Germinal center (tissue), 1 donor: ENCODE measurements at places on chromosomes 1 and 21.

DNA sequence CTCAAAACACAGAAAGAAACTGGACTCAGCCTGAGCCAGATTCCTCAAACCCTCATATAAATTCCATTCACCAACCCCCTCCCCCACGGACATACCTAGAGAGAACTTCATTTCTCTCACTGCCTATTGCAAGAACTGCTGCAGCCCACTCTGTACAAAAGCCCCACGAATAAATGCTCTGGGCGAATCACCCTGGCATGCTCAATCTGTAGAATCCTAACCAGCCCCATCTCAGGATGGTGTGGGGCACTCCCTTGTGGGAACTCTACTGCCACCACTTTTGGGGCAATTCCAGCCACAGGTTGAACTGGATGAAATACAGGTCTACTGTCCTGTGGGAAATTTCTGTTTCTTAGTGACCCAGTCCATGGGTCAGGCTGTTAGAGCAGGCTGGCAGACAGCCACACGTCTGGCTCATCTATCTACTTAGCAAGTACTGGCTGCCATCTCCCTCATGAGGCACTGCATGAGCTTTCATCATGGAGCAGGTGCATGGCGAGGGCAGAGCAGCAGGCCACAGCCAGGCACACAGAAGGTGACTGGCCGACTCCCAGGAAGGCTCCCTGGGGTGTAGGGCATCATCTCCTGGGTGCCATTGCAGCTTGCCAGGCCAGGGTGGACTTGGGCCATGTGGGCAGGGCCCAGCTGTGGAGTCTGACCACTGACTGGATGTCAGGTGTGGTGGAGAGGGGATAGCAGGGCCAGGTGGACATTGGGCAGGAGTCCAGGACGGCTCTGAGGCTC, 1.6 kb upstream of the C1orf35 start:
- DNase-seq = no peak

GRCh38 chr21:26137379-26138060, 33.0 kb downstream of the APP start:
- DNase-seq = no peak

GRCh38 chr1:44390277-44390676, 14.8 kb upstream of the RNF220 start:
- no peak for DNase-seq

- no peak for DNase-seq
Measured at GRCh38 chr1:54834007-54834541, 33.0 kb upstream of the TTC22 start.

DNA sequence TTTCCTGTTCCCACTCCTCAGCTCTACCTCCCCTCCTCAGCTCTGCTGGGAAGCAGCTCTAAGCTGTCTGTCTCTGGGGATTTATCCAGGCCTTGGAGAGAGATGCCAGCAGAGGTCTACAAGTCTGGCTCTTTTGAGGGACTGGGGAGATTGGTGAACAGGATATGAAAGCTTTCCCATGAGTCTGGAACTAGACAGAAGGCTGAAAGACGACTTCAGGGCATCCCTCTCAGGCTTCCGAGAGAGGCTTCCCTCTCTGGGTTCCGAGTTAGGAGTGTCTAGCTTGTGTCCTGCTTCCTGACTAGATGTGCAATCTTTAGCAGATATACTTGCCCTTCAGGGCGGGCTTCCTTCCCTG, 733 bp downstream of the TMEM35B start:
- DNase-seq = no peak

DNA sequence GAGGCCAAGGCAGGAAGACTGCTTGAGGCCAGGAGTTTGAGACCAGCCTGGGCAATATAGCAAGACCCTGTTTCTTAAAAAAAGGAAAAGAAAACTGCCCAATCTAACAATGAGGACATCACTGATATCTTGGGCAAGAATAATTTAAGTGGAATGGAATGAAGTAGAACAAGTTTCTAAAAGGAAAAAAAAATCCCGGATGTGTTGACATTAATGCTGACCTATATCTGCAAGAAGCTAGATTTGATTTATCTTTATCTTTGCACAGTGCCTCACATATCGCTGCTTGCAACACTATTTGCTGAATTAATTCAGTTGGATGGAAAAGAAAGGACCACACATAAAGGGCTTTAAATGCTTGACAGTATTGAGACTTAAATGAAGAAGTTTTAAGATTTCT, 27.8 kb downstream of the DIPK1A start:
- no peak for DNase-seq

- no peak for DNase-seq
Measured at GRCh38 chr1:22864886-22865285, 107.8 kb downstream of the LACTBL1 start.

GRCh38 chr1:31218705-31219104, 21.0 kb downstream of the NKAIN1 start:
- no peak for DNase-seq

- no peak for DNase-seq
Measured at GRCh38 chr1:212450331-212450881, 17.7 kb downstream of the NENF start.

GRCh38 chr1:231665101-231665500, 38.5 kb downstream of the DISC1 start:
- DNase-seq = no peak

DNA sequence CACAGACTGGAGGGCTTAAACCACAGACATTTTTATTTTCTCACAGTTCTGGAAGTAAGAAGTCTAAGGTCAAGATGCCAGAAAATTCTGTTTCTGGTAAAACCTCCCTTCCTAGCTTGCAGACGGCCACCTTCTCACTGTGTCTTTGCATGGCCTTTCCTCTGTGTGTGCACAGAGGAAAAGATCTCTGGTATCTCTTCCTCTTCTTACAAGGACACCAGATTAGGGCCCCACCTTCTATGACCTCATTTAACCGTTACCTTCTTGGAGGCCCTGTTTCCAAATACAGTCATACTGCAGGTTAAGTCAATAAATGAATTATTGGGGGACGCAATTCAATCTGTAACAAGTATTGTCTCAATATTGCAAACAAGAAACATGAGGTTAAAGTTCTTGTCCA, 63.0 kb upstream of the PRDX6 start:
- DNase-seq = no peak

DNA sequence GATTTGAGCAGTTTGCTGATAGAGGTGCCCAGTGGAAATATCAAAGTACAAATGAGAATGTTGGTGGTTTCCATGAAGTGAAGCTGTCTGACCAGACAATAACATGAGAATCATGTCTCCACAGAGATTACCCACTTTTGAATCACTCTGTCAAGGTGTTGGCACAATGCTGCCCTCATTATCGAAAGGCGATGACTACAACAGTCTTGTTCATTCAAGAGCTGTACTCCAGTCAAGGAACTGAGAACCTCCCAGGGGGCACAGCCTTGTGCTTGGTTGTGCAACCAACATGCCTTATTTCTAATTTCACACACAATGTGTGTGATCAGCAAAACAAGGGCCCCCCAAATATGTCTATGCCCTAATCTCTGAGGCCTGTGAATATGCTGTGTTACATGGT, 35.7 kb downstream of the ETS2 start:
- no peak for DNase-seq

- no peak for DNase-seq
Measured at GRCh38 chr21:31660259-31660565, 719 bp downstream of the SOD1 start.

DNA sequence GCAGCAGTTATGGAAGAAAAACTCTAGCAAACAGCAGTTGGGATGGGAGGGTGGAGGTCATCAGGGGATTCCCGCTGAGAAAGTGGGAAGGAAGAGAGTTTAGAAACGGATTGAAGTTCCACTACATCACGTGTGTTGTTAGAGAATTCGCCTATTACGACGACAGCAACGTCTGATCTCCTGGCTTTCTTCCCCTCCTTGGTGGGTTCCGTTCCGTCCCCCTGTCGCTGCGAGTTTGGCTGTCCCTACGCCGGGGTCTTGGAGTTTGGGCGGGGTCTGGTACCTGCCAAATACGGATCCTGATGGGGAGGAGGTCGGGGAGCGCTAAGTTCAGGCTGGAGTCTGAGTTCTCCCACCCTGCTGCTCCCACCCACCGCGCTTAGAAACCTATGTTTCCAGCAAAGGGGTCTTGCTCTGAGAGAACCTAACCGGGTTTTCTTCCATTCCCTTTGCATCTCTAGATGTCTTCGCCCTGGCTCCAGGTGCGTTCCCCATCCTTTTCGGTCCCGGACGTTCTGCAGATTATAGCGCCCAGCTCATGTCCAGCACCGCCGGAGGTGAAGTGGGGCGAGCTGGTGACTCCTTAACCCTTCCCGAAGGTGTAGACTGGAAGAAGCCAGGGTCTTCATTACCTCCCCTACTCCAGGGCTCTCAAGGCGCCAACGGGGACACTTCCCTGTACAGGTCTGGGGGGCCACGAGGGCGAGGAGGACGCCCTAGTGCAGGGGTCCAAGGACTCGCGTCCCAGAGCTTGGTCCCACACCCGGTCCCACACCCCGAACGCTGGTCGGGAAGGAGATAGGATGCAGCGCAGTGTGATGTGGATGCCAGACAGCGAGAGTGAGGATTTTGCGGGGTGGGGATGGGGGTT, 641 bp upstream of the KCNK2 start:
- DNase-seq = no peak

DNA sequence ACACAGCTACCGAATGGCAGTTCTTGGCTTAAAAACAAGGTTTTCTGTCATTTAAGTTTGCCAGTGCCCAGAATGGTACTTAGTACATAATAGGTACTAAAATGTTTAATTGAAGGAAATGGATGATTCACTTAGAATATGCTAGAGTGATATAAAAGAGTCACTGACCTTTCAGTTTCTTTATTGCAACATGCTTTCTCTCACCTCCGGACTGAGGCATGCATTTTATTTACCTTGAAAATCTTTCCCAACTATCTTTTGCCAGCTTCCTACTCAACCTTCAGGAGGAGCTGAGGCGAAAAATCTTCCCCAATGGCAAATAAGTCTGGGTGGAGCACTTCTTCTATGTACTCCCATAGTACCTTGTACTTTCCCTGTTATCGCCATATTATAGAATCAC, 244.9 kb downstream of the ZNF648 start:
- DNase-seq = no peak

DNA sequence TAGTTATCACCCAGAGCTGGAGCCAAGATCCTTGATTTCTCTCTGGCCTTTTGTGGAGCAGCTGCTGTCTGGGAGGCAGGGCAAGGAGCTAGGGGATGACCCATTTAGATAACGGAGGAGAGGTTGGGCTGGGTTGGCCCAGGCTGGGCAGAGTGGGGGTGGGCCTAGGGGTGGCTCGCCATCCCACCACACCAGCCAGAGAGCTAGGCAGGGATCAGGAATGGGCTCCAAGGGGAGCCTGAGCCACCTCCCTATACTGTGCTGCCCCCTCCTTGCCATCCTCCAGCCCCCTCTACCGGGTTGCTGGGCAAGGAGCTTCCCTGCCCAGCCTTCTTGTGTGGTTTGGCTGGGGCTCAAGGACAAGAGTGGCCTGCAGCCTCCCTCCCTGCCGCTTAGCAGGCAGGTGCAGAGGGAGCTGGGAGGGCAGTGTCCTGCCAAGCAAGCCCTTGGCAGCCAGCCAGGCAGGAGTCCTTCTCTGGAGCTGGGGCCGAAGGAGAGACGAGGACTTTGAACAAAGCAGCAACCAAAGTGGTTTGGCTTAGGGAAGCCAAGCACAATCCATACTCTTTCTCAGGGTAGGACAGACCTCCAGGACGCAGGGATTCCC, 4.1 kb downstream of the NUAK2 start:
- DNase-seq = no peak

GRCh38 chr1:113333056-113333455, 57.3 kb upstream of the MAGI3 start:
- DNase-seq = no peak

GRCh38 chr1:32335790-32336590, at the start of gene MARCKSL1:
MARCKSL1 (minus strand) TSS chr1:32336233; CDS start chr1:32336033, 200 bp downstream.
- DNase-seq = peak; percentile 87

- no peak for DNase-seq
Measured at GRCh38 chr1:227901906-227902640, 45.7 kb downstream of the WNT9A start.

DNA sequence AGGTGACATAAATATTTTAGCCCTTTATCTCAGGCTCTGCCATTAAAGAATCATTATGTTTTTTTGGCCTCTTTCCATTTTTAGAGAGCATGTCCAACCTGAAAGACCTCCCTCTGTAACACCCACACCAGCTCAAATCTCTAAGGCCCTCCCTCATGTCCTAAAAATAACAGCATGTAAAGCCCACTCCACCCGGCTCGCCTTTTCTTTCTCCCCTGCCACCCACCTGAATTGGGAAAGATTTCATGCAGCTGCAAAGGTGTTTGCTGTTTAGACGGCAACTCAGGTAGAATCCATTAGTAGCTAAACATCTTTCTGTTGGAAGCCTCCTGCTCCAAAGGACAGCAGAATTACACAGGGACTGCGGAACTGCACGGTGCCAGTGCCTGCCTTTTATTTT, 79.9 kb downstream of the DMRTA2 start:
- no peak for DNase-seq

DNA sequence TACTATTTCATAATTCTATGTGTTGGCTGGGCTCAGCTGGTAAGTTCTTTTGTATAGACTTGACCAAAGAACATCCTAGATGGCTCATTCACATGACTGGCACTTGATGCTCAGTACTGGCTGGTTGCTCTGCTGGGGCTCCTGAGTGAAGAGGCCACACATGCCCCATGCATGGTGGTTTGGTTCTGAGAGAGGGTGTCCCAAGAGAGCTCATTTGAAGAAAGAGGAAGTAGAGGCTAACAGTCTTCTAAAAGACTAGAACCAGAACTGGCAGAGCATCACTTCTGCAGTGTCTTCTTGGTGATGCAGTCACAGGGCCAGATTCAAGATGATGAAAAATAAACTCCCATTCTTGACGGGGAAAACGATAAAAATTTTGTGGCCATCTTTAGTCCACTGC, 5.2 kb upstream of the BACH1 start:
- DNase-seq = peak; percentile 85

DNA sequence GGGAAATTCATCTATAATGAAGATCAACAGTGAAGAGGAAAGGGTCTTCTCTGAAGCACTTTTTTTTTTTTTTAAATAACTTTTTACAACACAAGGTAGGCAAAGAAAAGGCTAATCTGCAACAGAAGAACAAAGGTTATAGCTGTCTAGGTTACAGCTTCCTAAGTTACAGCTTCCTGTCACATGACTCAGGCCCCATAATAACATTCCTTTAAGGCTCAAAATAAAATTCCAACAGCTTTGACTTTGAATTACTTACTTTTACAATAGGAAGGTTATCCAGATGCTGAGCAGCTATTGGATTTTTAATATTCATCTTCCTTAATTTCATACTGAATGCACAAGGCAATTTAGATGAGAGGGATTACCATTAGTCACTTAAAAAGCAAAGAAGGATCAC, 40.4 kb upstream of the TMEM61 start:
- no peak for DNase-seq

GRCh38 chr1:197674286-197674685, 101.0 kb downstream of the DENND1B start:
- no peak for DNase-seq

GRCh38 chr1:23370709-23371584, 1.3 kb upstream of the ZNF436 start:
- DNase-seq = no peak

DNA sequence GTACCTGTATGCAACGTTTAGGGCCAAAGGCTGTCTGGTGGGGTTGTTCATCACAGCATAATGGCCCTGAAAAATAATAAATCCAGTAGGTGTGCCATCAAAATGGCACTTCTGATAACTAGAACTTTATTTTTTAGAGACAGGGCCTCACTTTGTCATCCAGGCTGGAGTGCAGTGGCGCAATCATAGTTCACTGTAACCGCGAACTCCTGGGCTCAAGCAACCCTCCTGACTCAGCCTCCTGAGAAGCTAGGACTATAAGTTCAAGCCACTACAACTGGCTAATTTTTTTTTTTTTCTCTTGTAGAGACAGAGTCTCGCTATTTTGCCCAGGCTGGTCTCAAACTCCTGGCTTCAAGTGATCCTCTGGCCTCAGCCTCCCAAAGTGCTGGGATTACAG, 4.7 kb downstream of the SNAPIN start:
- DNase-seq = no peak
